ENCODE measurements at places on chromosomes 7 and 10.

GRCh38 chr10:88934900-88935672, 17.5 kb downstream of the ACTA2 start:
- peak; percentile 76 for DNase-seq

DNA sequence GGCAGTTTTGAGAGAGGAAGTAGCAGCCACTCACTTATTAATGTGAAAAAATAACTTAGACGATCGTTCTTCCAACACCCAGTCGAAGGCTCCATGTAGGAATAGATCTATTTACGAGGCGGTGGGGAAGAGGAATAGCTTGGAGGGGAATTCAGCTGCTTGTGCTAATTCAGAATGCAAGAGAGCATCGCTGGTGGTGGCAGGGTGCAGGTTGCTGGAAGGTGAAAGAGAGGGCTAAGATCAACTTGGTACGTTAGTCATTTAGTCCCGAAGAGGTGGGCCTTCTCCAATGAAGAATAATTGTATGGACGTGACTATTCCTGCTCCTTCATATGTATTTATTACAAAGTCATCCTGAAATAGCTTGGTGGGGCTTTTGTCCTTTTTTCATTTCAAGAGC, 98.5 kb downstream of the SEC23IP start:
- DNase-seq: no peak

GRCh38 chr10:30114881-30115625, 55.7 kb upstream of the JCAD start:
- DNase-seq: no peak

DNA sequence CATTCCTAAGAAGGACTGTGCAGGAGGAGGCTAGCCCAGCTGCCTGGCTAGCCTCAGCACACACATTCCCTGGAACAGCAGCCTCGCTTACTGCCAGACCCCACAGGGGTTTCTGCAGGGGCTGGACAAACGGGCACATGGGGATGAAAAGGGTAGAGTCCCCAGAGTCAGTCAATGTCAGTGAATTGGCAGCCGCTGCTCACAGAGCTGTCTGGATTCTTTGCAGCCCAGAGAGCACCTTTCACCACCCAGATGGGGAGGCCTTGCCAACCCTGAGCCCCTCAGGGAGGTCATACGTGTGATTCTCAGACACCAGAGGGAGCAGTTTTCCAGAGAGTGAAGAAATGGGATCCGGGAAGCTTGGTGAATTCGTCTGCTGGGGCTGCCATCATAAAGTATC, 143.3 kb downstream of the KCNMA1 start:
- DNase-seq: no peak

DNA sequence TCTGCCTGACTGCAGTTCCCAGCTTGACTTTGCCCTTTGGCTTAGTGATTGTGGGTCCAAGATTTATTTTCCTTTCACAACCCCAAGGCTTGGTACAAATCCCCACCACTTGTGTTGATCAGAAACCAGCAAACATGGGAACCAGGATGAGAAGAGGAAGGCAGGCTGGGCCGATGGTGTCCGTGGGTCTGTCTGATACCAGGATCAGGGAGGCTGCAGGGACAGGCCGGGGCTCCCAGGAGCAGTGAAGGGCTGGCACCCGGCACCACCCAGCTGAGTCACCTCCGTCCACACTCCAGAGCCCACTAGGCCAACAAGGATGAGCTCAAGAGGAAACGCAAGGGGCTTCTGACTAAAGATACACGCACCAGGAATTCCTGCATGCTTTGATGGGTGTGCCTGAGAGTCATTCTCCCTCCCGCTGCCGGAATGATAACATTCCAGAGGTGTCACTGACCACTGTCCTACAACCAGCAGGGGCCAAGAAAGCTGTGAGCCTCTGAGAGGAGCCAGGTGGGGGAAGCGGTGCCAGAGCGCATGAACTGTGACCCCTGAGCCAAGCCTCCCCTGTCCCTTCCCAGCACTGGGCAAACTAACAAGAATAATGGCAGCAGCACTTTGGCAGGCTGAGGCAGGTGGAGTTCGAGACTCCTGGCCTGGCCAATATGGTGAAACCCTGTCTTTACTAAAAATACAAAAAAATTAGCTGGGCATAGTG, 29.2 kb upstream of the PROSER2 start:
- no peak for DNase-seq

- no peak for DNase-seq
These were observed 17.5 kb downstream of the ZNF862 start for GRCh38 chr7:149855361-149856305.

GRCh38 chr7:424961-425793, 94.5 kb downstream of the PDGFA start:
- DNase-seq: no peak

DNA sequence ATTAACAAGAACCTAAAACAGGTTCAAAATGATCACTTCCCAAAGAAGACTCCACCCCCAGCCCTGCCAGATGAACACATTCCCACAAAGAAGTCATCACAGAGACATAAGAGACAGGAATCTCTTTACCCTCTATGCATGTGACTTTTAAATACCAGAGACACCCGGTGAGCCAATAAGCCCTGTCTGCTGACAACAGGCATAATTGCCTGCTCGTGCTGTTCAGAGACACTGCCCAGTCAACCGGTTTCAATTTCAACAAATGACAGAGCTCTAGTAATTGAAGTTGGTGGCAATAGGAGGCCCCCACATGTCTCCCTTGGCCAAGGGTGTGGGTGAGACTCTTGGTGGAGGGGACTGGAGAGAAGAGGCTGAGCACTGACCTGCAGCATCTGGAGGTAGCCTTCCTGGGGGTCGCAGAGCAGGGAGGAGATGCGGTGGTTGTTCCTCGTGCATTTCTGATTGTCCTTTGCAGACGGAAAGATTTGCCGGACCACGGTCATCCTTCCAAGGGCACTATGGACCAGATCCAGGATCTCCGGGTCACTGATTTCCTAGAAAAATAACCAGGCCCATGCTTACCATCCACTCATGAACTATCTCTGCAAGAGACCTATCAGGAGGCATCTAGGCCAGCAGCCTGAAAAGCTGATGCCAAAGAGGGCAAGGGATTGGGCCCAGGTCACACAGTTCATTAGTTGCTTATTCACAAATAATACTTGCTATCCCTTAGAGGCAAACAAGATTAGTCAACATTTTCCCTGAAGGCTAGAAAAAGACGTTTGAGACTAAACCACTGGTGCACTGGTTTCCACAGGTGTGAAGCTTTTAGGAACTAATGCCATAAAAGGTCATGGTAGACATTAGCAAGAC, 497.7 kb downstream of the GRID1 start:
- DNase-seq: no peak

- DNase-seq: no peak
These were observed 119.1 kb downstream of the NKX6-2 start for GRCh38 chr10:132666705-132667341.

DNA sequence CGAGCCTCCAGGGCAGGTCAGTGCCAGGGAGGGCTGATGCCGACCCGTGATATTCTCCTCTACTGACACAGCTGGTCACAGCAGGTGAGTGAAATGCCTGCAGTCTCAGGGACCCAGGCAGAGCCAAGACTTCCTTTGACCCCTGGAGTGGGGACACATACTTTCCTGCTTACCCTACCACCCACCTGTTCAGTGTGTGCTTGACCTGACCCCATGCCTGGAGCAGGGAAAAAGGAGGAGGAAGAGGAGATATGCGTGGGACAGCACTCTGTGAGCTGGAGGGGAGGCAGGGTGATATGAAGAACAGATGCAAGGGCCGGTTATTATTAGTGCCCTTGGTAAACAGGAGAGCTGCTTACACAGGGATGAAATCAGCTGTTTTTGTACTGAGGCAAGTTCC, 40.8 kb upstream of the WIPF3 start:
- DNase-seq: no peak

- DNase-seq: peak; percentile 8
These were observed 103.9 kb upstream of the STK17A start for GRCh38 chr7:43479042-43479441.

- DNase-seq: no peak
These were observed 31.5 kb downstream of the TCF7L2 start for GRCh38 chr10:112981553-112981952.

GRCh38 chr10:62384057-62384446, 9.9 kb downstream of the ZNF365 start:
- no peak for DNase-seq

DNA sequence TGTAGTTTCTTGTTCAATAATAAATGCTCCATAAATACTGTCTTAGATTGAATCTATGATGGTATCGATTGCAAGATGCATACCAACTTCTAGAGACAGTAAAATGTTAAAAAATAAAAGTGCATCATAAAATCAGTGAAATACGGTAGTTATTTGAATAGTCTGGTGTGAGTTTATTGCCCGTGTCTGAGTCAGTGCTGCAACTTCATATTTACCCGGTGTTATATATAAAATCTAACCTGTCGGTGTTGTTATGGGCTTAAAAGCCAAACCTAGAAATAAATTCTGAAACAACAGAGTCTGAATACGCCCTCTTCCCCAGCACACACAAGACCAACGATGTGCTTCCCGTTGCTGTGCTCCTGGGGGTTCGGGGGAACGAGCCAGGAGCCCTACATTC, 16.3 kb downstream of the MACROH2A2 start:
- no peak for DNase-seq

DNA sequence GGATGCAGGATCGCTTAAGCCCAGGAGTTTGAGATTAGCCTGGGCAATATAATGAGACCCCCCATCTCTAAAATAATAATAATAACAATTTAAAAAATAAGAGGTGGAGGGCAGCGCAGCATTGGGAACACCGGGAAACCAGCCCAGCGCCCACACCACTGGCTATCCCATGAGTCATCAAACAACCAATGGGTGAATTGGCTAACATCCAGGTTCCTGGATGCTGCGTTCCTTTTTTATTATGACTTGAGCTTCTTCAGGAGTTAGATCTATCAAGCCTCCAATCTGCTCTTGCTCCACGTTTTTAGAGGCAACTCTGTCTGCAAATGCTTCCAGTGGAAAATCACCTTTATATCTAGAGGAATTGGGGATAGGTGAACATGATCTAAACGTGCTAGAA, 10.0 kb upstream of the LRRC4 start:
- no peak for DNase-seq

DNA sequence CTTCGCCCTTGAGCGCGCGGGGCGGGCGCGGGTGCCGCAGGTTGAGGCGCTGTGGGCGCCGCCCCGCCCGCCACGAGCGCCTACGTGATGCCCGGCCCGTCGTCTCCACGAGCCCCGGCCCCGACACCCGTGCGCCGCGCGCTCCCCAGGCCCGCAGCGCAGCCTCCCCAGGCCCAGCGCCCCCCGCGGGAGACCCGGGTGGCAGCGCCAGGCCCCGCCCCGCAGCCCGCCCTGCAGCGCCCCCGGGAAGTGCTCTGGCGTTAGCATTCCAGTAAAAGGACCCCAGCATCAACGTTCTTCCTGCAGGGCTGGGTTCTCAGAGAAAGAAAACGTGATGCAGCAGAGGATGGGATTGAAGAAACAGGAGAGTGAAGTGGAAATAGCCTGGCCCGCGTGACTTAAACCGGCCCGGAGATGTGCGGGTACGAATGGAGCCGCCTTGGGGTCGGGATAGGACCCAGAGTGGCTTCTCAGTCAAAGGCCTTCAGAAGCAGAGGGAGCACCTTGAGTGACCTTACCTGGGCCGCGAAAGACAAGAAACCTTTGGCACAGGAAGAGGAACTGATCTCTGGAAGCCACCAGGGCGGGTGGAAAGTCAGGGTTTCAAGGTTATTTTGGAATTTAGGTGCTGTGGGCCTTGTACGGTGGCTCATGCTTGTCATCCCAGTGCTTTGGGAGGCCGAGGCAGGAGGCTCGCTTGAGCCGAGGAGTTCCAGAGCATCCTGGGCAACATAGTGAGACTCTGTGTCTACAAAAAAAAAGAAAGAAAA, 1.8 kb downstream of the PFKP start:
- peak; percentile 32 for DNase-seq

DNA sequence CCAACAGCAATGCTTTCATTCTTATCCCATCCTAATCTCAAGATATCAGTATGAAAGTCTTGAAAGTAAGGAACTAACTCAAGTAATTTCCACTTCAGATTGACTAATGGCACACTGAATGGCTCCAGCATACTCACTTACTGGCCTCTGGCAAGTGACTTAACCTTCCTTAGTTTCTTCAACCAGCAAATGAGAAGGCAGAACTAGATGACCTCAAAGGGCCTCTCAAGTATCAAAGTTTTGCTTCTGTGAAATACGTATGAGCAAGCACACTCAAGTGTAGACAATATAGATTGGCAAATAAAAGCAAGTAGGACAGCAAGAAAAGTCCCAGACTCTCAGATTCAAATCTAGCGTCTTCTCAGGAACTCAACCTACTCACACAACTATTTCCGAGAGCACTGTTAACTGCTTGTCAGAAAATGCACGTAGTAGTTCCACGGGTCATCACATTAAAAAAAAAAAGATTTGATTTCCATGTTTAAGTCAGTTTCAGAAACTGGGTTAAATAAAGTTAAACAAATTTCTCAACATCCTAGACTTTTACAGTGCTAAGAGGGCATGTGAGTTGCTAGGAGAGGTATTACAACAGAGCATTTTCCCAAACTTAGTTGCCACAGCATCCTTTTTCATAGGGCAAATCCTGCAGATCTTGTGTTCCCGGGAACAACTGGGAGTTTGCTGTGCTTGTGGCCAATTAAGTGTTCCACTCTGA, 276.9 kb upstream of the KLF14 start:
- DNase-seq: peak; percentile 22

DNA sequence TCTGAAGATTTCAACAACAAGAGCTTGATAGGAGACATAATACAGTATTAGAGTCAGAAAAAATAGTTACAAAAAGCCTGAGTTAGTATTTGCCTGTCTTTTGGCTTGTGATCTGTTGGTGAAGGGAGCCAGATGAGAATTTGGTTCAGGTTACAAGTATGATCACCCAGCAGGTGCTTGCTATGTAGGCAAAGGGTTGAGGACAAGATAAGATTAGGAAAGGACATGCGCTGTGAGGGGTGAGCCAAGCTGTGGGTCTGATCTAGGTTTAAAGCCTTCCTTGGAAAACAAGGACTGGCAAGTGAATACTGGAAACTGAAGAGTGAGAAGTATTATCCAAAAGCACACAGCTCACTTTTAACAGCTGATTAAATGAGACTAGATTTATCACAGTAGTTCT, 28.7 kb upstream of the CD36 start:
- DNase-seq: peak; percentile 78

- no peak for DNase-seq
These were observed 277.3 kb upstream of the SEMA3D start for GRCh38 chr7:85464042-85464651.

GRCh38 chr7:26950889-26951288, 86.5 kb upstream of the SKAP2 start:
- no peak for DNase-seq

GRCh38 chr7:90596671-90597562, 796 bp downstream of the CDK14 start:
- no peak for DNase-seq

GRCh38 chr10:3782146-3782450, 2.9 kb downstream of the KLF6 start:
- no peak for DNase-seq

DNA sequence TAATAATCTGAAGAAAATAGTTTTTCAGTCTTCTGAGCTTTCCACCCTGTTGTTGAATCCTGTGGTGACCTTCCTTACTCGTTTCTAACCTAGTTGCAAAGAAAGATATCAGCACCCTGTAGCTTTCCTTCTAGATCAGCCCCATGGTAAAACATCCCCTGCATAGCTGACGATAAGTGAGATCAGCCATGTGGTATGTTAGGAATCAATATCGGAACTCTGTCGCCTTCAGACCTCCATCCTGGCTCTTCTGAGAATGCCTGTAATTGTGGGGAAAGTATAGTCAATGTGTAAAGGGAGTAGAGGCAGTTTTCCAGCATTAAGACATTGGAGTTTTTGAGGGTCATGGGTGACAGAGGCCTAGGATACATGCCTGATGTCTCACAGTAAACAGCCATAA, 151.8 kb downstream of the LRRC4 start:
- DNase-seq: no peak
